Stimulated activated CD4-positive, alpha-beta T cell treated with anti-CD3 and anti-CD28 coated beads, Interleukin-4, amount 100 ng/mL, for 1 hour (primary cell): ENCODE measurements at places on chromosomes 2 and 18.

DNA sequence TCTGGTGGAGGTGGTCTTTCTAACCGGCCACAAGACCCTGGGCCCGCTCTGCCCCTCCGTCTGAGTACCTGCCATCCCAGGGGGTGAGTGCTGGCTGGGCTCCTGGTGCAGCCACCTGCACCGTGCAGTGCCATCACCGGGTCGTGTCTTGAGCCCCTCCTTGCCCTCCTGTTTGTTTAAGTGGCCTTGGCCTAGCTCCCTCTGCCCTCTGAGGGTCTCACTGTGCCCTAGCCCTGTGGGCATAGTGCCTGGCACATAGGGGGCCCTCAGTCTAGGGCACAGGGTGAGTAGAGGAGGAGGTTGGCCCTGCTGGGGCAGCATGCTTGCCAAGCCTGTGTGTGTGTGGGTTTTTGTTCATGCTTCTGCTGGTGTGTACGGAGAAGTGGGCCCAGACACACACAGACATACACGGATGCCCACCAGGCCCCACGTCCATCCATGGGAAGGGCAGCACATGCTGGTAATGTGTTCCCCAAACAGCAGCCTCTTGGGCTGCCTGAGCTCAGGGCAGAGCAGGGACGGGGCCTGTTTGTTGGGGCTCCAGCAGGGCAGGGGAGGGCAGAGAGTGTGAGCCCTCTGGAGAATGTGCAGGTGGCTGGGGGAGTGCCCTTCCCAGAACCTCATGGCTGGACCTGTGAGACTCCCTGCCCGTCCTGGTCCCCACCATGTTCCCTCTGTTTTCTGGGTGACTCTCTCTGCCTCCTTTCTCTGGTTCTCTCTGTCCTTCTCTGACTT, 94.6 kb downstream of the GLI2 start:
- DNase-seq: no peak

DNA sequence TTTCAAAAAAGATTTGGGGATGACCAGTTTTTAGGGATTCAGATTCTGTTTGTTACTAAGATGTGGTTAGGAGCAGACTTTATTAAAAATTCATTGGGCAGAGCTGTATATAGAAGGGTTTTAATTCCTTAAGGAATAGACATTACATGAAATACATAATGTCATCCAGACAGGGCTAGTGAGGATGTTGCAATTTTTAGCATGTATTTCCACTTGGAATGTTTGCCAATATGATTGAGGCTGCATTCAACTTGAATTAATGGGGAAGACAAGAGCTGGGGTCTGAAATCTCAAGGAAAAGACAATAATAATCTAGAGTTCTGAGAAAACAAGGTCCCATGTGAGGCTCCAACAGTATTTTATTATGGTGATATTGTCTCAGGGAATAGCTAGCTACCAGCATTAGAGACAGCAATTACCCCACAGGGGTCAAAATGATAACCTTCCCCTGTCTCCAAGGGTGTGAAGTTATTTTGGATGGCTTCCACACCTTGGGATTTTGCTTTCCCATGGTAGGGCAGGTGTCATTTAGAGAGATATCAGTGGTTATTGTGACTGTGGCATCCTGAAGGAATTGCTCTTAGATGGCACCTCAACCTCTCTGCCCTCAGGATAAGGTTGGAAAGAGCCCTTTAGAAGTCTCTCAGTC, 60.2 kb downstream of the VSNL1 start:
- no peak for DNase-seq

- no peak for DNase-seq
Observed at GRCh38 chr18:62438402-62438801, 84.4 kb upstream of the ZCCHC2 start.

DNA sequence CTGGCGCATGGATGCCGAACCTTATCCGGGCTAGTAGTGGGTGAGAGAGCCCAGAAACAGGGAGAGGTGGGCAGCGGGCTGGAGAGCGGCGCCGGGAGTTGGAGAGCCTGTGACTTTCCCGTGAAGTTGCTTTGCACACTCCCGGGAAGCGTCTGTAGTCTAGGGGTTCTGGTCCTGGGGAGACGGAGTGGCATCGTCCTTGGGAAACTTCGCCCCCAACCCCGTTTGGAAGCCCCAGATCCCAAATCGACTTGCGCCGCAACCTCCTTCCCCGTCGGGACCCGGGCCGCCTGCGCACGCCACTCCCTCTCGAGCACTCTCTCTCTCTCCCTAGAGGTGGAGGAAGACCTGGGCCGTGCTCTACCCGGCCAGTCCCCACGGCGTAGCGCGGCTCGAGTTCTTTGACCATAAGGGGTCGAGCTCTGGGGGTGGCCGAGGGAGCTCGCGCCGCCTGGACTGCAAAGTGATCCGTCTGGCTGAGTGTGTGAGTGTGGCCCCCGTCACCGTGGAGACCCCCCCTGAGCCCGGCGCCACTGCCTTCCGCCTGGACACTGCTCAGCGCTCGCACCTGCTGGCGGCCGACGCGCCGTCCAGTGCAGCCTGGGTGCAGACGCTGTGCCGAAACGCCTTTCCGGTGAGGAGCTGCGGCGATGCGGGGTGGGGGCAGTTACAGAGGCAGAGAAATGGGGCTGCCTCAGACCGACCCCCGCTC, 456 bp downstream of the DOK1 start:
- DNase-seq: peak; percentile 51

GRCh38 chr2:116776556-116776955, 1037.9 kb upstream of the DDX18 start:
- DNase-seq: no peak

DNA sequence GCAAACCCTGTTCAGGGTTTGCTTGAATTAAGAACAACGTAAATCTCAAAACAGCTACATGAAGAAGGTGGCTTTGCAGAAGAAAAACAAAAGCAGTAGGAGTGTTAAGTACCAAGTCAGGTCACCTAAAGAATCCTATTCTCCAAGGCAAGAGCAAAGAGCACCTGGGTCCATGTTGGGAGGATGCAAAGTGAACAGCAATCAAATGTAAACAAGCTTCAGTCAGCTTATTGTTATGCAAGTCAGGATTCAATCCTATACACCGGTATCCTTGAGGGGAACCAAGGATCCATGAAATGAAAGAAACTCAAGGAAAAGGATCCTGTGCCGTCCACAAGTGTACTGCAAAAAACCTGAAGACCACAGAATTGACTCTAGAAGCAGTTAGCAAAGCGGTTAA, 261.0 kb upstream of the DDX18 start:
- DNase-seq: no peak

DNA sequence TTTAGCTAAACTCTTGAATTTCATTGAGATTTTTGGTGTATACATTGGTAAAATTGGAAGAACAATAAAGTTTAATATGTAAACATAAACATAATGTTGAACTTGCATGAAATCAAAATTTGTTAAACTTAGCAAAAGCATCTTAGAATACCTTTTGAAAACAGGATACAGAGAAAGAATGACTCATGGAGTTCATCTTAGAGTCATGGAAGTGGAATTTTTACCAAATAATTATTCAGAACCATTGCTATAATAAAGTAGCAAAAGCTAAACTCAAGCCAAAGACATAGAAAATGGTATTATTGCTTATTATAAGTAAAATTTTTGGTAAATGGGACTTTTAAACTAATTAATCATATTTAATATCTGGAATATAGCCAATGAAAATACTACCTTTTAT, 841.6 kb upstream of the SLC39A10 start:
- no peak for DNase-seq

GRCh38 chr2:60641811-60642788, 88.6 kb upstream of the BCL11A start:
- peak; percentile 10 for DNase-seq

DNA sequence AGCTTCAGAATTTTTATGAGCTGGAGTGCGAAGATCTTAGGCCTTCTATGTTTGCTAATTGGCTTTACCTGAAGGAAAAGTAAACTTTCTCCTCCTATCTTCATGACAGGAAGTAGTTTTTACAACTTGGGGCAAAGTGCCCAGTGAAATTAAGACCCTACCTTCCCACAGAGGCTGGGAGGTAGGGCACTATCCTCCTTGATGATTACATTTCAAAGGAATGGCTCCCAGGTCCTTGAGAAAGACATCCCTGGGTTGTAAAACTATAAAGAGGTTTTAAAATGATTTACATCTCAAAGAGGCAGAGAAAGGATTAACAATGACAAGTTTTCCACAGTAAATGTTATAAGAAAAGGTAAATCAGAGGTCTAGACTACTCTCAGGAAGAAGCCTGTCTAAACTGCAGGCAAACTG, 155.8 kb downstream of the CDH7 start:
- DNase-seq: no peak

DNA sequence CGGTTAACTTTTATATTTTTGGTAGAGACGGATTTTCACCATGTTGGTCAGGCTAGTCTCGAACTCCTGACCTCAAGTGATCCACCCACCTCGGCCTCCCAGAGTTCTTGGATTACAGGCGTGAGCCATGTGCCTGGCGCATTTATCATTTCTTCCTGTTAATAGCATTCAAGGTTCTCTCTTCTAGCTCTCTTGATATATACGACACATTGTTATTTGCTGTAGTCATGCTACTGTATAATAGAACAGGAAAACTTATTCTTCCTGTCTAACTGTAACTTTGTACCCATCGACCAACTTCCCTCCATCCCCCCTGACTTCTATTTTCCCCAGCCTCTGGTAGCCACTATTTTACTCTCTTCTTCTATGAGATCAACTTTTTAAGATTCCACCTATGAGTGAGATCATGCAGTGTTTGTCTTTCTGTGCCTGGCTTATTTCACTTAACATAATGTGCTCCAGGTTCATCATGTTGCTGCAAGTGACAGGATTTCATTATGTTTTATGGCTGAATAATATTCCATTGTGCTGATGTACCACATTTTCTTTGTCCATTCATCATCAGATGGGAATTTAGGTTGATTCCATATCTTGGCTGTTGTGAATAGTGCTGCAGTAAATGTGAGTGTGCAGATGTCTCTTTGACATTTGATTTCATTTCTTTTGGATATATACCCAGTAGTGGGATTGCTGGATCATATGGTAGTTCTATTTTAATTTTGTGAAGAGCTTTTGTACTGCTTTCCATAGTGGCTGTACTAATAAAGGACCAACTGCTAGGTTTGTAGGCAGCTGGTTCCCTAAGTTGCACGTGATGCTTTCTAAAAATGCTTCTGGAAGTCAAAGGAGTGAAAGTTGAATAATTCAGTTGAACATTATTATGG, 205.2 kb downstream of the PRKCE start:
- DNase-seq: no peak

GRCh38 chr18:32881009-32881408, 108.2 kb upstream of the KLHL14 start:
- DNase-seq: no peak

- DNase-seq: no peak
Observed at GRCh38 chr2:204115137-204116056, 178.8 kb downstream of the ICOS start.

- DNase-seq: no peak
Observed at GRCh38 chr2:17195016-17195415, 323.2 kb downstream of the RAD51AP2 start.
